ENCODE measurements at places on chromosomes 3 and 15. TPM values are rescaled to one million over a fixed set of nuclear protein-coding genes. Genes with fewer than 3 reads are reported as not detected.

The PRRT3 gene
- 1.7 TPM for total RNA-seq

The PLCH1 gene
- 0.97 TPM for total RNA-seq

The CAPN3 gene
- total RNA-seq: 0.15 TPM

The HEG1 gene
- 10.6 TPM for total RNA-seq

The CLSTN2 gene
- total RNA-seq: 0.03 TPM

The LNP1 gene
- total RNA-seq: 1.3 TPM

The SLC6A20 gene
- 0.05 TPM for total RNA-seq

The ZNF502 gene
- 1.6 TPM for total RNA-seq

The ZCWPW2 gene
- not detected for total RNA-seq

The RHO gene
- not detected for total RNA-seq

The DPPA2 gene
- not detected for total RNA-seq

The LIPH gene
- 5.6 TPM for total RNA-seq

The KLF15 gene
- 0.49 TPM for total RNA-seq

The PLSCR5 gene
- total RNA-seq: not detected

The SLC9A9 gene
- 0.22 TPM for total RNA-seq

The MAPKBP1 gene
- total RNA-seq: 3.7 TPM

The THPO gene
- total RNA-seq: 0.07 TPM

The PP2D1 gene
- total RNA-seq: not detected

The ITIH1 gene
- total RNA-seq: not detected

All from A549 treated with GW870086 at 1 μM for 4 hours (cell line).